Renal pelvis (tissue), 12 donors: ENCODE measurements at places on chromosomes 16 and 17. TPM values are rescaled to one million over a fixed set of nuclear protein-coding genes. Genes with fewer than 3 reads are reported as not detected.

Gene RGS9
- polyA plus RNA-seq = 16.4 TPM

Gene GINS2
- polyA plus RNA-seq = 17.2 TPM

Gene CDT1
- 22.1 TPM for polyA plus RNA-seq

Gene IL21R
- 0.29 TPM for polyA plus RNA-seq
